ENCODE measurements at places on chromosomes 5 and 9.

GRCh38 chr9:87010626-87011025 is 63.3 kb upstream of the GAS1 start:
- DNase-seq: peak; percentile 27

DNA sequence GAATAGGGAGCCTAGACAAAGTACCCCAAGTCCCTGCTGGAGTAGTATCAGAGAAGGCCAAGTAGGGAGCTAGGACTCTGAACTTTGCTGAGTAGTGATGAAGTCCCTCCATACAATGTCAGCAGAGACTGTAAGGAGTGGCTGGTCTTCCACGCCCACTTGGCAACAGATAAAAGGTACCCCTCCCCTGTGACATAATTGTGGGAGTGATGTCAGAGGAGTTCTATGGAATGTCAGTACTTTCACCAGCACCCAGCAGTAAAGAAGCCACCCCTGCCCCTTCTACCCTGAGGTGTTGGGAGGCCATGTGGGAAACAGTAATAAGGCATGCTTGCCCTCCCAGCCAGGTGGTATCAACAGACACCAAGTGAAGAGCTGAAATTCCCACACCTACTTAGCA is 143.9 kb downstream of the SLIT3 start:
- no peak for DNase-seq

- DNase-seq: no peak
These were observed 259.6 kb downstream of the EPB41L4A start for GRCh38 chr5:112159435-112159834.

- DNase-seq: peak; percentile 83
These were observed 71.3 kb downstream of the RASEF start for GRCh38 chr9:82991671-82992070.

DNA sequence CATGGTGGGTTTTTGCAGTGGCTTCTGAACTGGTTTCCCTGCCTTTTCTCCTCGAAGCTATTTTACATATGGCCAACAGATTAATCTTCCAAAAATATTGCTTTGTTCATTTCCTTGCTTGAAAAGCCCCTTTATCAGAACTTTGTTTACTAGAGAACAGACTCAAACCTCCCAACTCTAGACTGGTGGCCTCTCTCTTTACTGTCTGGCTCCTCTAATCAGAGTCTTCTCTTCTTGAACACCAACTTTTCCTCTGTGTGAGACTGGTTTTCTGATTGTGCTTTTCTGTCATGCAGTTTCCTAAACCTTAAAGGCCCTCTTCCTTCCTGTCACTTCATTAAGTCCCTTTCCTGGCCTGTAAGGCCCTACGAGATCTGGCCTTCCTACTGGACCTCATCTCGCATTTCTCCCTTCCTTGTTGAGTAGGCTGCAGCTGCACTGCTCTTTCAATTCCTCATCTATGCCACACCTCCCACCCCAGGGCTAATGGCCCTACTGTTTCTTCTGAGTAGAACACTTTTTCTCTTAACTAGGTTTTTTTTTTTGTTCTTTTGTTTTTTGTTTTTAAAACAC is 5.7 kb downstream of the C9orf43 start:
- DNase-seq: no peak

GRCh38 chr9:136773386-136774044 is 9.2 kb upstream of the LCN15 start:
- DNase-seq: peak; percentile 31

DNA sequence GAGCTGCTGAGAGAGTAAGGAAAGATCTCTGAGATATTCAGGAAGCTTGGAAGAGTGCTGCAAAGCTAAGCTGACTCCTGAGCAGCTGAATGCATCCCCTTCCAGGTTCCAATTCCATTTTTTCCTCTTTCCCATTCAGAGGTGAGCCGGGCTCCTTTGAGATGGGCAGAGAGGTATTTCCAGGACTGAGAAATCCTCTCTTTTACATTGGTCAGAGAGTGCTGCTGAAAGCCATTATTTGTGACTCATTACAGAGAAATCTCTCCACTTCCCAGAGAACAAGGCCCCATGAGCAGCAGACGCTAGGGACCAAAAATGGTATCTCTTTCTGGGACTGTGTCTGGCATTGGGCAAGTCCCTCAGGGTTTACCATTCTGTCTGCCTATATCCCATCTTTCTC is 3.7 kb downstream of the MCTP1 start:
- DNase-seq: no peak

GRCh38 chr9:80649001-80649420 is 1040.3 kb downstream of the TLE1 start:
- DNase-seq: no peak

- no peak for DNase-seq
These were observed 35.8 kb upstream of the LCP2 start for GRCh38 chr5:170333161-170333910.

- DNase-seq: no peak
These were observed 5.9 kb downstream of the PNPLA7 start for GRCh38 chr9:137544176-137544760.

GRCh38 chr5:92337772-92338234 is 954.7 kb upstream of the ARRDC3 start:
- no peak for DNase-seq

DNA sequence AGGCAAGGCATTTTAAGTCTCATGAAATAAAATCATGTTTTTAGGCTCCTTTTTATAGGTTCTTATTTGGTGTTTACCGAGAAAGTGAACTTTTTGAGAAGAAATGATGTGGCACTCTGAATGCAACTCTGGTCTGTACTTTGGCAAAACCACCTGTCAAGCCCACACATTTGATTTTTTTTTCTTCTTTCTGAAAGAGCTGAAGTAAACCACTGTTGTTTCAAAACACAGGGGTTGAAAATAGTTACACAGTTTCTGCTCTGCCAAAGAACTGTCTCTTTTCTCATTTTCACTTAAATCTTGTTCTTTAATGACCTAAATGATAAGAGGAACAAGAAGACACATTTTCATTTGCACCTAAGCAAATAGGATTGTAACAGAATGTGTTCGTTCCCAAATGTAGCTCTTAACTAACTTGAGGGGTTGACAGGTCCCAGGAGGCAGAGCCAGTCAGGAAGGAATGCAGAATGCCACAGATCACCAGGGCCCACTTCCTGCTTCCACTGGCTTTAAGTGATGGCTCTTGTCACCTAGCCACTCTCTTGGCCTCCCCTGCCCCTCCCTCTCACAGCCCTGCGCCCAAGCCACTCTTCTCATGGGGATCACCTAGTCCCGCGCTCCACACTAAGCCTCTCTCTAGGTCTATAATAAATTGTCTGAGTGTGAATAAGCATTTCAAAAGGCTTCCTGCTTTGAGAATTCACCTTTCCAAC is 47.3 kb downstream of the MED27 start:
- DNase-seq: no peak

DNA sequence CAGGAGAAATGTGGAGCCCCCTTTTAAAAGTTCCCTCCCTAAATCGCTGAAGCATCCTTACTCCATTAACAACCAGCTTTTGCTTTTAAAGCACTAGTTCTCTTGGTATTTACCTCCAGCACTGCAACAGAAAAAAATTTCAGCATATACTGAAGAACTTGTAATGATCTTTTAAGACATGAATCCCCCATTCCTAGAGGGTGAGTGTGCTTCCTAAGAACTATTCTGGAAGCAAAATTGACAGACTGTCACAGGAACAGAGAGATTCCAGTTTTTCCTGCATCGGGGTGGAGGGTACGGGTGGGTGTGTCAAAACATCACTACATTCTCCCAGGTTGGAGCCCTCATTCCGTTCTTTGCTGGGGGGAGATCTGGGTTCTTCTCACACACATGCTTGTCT is 151.9 kb downstream of the EBF1 start:
- no peak for DNase-seq

- no peak for DNase-seq
These were observed 152.3 kb downstream of the SNX18 start for GRCh38 chr5:54669845-54670244.

DNA sequence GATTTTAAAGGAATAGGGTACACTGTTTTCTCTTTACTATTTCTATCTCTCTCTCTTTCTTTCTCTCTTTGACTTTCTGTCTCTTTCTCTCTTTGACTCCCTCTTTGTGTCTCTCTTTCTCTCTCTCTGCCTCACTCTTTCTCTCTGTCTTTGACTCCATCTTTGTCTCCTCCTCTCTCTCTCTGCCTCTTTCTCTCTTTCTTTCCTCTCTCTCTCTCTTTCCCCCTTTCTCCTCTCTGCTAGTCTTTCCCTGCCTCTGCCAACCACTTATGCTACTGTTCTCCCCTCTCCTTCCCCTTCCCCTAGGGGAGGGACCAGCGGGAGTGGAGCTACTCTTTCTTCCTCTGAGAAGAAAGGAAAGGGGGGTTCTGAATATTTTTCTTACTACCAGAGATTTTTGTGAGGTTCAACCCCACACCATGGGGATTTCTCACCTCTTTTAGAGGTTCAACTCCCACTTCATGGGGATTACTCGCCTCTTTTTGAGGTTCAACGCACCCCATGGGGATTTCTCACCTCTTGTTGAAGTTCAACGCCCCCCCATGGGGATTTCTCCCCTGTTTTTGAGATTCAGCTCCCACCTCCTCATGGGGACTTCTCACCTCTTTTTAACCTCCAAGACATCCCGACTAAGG is 309.9 kb downstream of the NR3C1 start:
- no peak for DNase-seq

DNA sequence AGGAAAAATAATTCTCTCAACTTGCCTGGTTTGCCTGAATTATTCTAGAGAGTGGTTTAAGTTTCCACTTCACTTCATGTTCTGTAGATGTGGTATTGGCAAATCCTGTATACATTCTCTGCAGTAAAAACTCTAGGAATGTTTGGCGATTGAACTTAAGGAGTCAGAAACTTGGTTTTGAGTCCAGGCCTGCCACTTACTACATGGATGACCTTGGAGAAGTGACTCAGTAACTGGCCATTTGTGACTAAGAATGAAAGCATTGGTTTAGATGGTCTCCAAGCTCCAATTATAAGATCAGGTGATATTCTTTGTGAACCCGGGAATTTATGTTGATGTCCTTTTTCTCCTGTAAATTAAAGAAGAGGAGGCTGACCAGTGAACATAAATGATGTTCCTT is 233.8 kb downstream of the GAS1 start:
- no peak for DNase-seq

- DNase-seq: no peak
These were observed 90.9 kb upstream of the SLCO6A1 start for GRCh38 chr5:102589661-102590060.

GRCh38 chr9:137213160-137214060 is 7.9 kb downstream of the NDOR1 start:
- DNase-seq: no peak

- DNase-seq: no peak
These were observed 439.1 kb upstream of the KIF2A start for GRCh38 chr5:61866930-61867329.

GRCh38 chr5:180205916-180206315 is 3.1 kb downstream of the RASGEF1C start:
- no peak for DNase-seq

DNA sequence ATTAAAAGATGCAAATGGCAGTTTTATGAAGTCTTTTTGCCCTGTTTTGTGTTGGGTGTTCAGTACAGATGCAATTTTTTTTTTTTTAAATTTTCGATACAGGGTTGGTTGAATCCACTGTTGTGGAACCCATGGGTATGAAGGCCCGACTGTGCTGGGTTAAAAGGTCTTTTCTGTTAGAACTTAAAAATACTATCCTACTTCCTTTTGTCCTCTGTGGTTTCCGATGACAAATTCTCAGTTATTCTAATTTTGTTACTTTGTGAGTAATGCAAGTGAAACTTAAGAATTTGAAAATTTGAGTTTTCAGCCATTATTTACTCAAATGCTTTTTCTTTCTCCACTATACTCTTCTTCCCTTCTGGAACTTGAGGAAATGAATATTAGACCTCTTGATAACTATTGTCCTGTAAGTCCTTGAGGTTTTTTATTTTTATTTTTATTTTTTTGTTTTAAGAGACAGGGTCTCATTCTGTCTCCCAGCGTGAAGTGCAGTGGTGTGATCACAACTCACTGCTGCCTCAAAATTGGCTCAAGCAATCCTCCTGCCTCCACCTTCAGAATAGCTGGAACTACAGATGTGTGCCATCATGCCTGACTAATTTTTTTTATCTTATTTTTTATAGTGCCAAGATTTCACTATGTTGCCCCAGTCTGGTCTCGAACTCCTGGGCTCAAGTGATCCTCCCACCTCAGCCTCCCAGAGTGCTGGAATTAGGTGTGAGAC is 67.5 kb downstream of the ZCCHC7 start:
- no peak for DNase-seq

- no peak for DNase-seq
These were observed 41.8 kb upstream of the UGCG start for GRCh38 chr9:111854799-111855198.

GRCh38 chr5:92779536-92779935 is 801.5 kb downstream of the NR2F1-AS1 start:
- no peak for DNase-seq

DNA sequence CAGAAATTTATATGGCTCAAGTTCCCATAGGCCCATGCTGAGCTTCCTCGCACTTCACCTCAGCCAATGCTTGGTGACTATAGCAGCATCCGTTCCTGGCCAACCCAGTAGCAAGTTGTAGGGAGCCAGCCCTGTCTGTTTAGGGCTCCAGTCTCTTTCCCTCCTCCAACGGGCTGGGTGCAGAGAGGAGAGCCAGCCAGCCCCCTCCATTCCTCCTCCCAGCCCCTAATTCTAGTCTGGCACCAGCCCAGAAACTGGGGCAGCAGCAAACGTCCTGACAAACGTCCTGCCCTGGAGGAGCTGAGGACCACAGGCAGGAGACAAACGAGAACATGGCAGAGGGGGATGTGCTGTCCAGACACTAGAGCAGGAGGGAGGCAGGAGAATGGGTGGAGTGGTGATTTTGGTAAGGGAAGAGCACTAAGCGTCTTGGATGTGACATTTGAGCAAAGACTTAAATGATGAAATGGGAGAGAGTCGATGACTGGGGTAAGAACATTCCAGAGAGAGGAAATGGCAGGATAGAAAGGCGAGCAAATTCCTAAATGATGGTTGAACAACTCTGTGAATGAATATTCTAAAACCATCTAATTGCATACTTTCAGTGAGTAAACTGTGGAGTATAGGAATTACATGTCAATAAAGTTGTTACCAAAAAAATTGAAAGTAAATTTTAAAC is 222.5 kb upstream of the DAPK1 start:
- DNase-seq: no peak

DNA sequence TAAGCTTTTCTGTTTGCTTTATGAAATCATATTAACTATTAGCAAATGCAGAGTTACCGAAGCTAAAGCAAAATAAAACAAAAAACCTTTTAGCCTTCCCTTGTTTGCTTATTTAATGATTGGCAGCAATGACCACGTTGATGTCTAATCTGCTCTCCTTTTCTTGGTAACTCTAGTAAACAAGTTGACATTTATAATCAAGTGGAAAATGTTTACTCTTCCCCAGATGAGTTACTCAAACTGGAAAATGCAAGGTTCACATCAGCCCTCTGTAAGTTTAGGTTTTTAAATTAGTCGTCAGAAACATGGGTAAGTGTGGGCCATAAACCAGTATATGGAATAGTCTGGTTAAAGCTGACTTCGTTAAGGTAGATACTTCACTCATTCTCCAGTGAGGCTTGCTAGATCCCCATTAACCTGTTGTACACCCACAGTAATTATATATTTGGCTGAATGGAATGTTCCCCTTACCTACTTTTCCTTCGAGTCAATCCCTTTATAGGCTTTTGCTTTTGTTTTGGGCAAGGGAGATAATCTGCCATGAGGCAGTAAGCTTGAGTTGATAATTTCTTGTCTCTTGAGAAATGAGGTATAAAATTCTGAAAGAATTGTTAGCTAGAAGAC is 100.9 kb downstream of the GDNF start:
- DNase-seq: no peak

Data from NCI-H2171 treated with DMSO at 0.1 percent for 48 hours (cell line).